Cardiac septum (tissue), 1 donor: ENCODE measurements at places on chromosomes 4 and X.

DNA sequence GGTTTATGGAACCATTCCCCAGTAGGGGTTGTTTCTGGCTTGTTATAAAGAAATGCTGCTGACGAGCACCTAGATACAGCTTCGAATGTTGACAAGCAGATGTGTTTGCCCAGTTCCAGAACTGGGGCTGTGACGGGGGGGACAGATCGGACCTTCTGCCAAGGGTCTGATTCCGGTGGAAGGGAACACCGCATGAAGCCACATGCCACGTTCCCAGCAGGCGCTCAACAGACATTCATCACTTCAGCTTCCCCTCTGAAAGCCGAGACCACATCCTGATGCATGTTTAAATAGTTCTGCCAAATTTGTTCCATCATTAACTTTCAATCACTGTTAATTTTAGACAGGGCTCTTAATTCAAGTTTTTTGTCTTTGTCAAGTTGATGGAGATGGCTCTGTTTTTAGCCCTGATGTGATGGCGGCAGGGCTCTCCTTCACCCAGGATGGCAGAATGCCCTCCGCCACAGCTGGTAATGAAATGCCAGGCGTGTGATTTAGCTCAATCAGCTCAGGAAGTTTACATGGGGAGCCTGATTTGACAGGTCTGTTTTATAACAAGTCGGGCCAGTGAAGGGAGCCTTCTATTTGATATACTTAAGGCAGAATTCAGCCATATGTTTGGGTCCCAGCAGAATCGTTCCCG lies 57.4 kb downstream of the PSAPL1 start:
- DNase-seq = no peak

DNA sequence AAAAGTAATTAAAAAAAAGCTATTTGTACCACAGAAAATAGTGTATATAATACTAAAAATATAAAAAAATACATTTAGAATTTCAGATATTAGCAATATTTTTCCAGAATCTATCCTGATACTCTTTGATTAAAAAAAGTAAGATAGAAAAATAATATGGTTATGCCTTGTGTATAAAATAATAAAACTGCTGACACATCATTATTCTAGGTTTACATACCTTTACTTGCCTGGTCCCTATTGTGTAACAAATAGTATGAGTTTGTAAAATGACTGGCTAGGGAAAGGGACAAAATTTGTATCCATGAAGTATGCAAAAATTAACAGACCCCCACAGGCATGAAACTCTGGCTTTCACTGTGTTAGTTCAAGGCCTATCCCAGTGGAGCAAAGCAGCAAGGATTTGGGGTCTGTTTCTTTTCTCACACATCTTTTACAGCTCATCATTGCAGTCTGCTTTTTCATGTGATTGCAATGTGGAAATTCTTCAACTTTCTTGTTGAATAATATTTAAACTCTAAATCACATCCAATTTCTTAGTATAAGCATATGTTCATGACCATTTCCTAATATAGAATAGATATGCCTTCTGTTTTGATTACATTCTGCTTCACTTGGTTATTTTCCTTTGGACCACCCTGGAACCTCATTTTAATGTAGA lies 136.7 kb upstream of the PCDH18 start:
- DNase-seq = no peak

GRCh38 chr4:147059064-147059731 lies 113.5 kb upstream of the TTC29 start:
- no peak for DNase-seq

- DNase-seq = no peak
These were observed 14.6 kb downstream of the SAT1 start for GRCh38 chrX:23797371-23798128.

GRCh38 chrX:29496636-29497180 lies 718.7 kb upstream of the MAGEB2 start:
- DNase-seq = no peak

DNA sequence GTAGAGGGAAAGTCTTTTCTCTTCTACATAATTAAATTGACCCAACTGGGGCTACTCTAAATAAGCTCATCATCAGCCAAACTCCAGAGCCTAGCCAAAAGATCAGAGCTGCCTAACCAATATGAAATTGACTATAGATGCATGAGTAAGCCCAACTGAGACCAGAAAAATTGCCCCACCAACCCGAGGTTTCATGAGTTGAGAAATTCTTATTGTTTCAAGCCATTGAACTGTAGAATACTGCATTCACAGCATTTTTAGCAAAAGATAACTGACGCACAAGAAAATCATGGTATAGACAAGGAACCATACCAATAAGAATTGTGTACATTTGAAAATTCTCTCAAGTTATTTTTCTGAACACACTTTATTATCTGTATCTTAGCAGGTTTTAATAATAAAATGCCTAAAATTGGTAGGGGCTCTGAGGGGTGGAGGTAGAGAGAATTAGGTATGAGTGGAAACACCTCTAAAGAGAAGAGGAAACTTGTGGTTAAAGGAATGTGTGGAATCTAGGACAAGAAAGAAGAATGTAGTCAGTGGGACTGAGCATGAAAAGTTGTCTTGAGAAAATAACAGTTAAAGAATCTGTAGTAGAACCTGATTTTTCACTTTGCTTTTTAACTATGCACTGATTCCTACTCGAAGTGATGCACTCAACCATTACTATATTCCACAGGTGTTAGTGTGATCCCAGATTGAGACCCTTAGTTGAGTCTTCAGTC lies 200.9 kb upstream of the PPP1R2C start:
- no peak for DNase-seq

DNA sequence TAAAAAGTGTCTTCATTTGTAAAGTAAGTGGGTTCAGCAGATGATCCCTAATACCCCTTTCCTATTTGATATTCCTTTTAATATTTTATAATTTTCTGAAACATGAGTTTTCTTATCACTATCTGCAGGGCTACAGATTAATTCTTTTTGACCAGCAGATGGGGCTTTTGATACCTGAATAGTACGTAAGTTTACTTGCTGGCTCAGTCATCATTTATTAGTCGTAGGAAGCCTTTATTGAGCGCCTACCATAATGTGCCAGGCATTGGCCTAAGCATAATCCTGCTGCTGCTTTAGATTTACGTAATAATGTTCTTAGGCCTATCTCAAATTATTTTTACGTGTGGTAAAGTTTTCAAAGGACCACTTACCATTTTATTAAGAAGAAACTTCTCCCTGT lies 33.1 kb downstream of the OSTC start:
- no peak for DNase-seq

- no peak for DNase-seq
These were observed 94.1 kb upstream of the GALNT7 start for GRCh38 chr4:173074501-173074946.

- DNase-seq = no peak
These were observed 163.7 kb upstream of the SPANXC start for GRCh38 chrX:141405853-141406492.

DNA sequence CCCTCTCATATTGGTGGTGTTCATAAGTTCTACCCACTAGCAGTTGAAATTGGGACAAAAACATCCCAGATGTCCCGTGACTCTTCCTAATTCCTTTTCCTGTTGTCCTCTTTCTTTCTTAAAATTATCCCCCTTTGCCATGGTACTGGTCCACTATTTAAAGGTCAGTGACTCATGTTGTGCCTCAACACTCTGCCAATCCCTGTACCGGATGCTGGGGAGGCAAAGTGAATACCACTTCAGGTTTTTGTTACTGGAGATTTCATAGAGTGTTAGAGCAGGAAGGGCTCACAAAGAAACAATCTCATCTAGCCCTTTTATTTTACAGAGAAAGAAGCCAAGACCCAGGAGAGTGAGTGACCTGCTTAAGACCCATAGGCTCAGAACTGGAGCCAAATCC lies 24.6 kb downstream of the SEPTIN11 start:
- DNase-seq = no peak

- no peak for DNase-seq
These were observed at the start of gene GBA3 for GRCh38 chr4:22692736-22693135. Gene GBA3, plus strand, starts transcription at chr4:22692937.

DNA sequence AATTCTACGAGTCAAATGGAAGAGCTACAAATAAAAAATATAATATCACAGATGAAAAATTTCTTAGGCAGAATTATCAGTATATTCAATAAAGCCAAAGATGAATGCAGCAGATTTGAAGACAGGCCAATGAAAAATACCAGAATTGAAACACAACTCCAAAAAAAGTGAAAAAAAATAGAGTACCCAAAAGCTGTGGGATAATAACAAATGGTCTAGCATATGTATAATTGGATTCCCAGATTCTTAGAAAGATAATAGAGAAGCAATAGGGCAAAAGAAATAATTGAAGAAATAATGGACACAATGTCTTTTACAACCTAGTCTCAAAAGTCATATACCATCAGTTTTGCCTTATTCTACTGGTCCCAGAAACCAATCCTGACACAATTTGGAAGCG lies 4.4 kb downstream of the ANAPC10 start:
- DNase-seq = no peak

- no peak for DNase-seq
These were observed 103.8 kb downstream of the USP46 start for GRCh38 chr4:52555356-52555716.

GRCh38 chr4:139977838-139978609 lies 176.0 kb downstream of the MAML3 start:
- DNase-seq = no peak

- no peak for DNase-seq
These were observed 3.1 kb upstream of the TASL start for GRCh38 chrX:30580641-30581040.

DNA sequence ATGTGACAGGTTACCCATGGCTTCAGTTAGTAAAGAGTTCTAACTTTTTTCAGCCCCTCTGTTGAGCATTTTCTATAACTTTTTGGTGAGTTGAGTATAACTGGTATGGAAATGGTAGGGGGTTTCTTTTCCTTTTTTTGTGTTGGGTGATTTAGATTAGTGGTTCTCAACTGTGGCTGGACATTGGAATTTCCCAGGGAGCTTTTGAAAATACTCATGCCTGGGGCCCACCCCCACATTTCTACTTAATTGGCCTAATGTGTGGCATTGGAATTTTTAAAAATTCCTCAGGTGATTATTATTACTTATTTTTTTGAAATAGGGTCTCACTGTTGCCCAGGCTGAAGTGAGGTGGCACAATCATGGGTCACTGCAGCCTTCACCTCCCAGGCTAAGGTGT lies 21.9 kb downstream of the SMS start:
- DNase-seq = no peak

DNA sequence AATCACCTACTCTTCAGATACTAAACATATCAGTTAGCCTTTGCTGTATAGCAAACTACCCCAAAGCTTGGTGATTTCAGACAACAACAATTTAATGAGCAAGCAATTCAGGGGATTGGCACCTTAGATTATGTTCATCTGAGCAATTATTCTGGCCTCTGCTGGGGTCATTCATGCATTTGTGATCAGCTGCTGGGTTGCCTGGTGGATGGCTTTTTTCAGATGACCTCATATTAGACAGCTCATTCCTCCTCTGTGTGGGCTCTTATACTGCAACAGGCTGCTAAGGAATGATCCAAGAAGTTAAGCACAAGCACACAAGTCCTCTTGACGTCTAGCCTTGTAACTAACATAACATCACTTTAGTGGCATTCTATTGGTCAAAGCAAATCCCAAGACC lies 153.0 kb upstream of the PPP1R2C start:
- no peak for DNase-seq

GRCh38 chrX:101409043-101409442 lies 1.0 kb downstream of the HNRNPH2 start:
- no peak for DNase-seq

GRCh38 chr4:105544520-105545286 lies 7.7 kb upstream of the ARHGEF38 start:
- DNase-seq = no peak

DNA sequence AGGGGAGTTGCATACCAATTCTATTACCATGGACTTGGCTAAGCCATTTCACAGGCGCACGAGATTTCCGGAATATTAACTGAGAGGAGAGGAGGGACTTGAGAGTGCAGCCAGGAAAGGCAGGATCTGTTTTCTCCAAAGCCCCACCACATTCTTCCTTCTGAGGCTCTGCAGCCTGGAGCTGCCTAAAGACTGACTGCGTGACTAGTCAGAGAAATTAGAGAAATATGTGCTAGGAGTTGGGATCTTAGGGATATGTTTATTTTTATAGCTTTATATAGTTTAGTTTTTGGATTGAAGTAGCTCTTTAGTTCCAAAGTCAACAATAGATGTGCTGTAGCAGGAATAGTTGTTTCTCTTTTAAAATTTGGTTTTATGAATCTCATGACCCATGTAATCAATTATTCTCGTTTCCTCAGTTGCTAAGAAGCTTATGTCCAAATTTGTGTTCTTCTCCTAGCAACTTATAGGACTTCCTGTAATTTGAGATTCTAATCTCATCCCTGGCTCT lies 300.1 kb upstream of the DDX53 start:
- DNase-seq = no peak

GRCh38 chrX:43643662-43644061 lies 12.4 kb upstream of the MAOA start:
- no peak for DNase-seq

DNA sequence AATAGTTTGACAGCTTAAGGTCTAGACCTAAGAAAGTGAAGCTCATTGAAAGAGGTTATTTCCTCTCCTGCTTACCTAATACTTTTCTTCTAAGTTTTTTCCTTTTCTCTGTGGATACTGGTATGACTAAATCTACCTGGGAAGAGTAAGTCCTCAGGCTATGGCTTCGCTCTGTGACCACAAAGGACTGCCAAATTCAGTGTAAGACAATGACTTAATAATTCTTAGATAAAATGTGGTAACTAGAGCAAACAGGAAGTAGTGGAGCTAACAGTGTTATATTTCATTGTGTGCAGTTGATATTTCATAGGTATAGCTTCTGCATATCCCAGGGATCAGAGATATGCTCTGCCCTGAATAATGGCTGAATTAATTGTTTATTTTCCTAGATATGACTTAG lies 418.9 kb downstream of the CCSER1 start:
- DNase-seq = no peak

- DNase-seq = no peak
These were observed 767.5 kb downstream of the DMD start for GRCh38 chrX:32443841-32444240.

- no peak for DNase-seq
These were observed 137.5 kb downstream of the AMMECR1 start for GRCh38 chrX:110180176-110180927.

- DNase-seq = no peak
These were observed 77.9 kb upstream of the NAP1L5 start for GRCh38 chr4:88775529-88775928.
